Skeletal muscle cell (primary cell): ENCODE measurements at places on chromosomes 4 and X.
A peak's percentile ranks its signal among the peaks of the same experiment; 100 is the strongest.

DNA sequence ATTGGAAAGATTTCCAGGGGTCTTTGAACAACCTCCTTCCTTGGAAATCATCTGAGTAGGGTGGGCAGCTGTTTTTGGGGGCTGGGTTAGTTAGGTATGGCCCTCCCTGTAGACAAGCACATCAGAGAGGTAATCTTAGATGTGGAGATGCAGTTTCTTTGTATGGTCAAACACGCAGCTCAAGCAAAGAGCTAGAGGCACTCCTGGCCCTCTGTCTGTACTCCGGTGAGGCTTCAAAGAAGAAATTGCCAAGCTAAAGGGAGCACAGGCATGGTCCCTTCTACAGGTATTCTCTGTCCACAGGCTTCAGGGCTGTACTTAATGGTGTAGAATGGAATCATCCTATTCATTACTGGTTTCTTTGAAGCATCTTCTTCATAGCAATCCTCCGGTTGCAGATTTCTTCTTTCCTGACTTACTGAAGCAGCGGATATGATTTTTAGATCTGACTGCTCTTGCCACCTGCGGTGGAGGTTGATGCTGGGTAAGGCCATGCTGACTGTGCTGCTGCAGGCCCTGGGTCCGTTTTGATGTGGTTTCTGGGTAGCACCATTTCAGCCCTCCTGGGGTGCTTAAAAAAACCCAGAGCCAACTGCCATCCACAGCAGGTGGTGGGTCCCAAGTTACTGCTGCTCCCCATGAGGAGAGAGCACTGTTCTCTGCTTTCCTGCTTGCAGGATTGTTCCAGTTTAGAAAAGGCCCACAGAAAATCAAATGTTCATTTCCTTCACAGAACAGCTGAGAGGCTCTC lies 318.9 kb upstream of the GATB start:
- DNase-seq, result no peak

GRCh38 chr4:55727746-55728145 lies 91.6 kb upstream of the NMU start:
- no peak for DNase-seq

- no peak for DNase-seq
These were observed 304.1 kb upstream of the TECRL start for GRCh38 chr4:64713256-64713840.

DNA sequence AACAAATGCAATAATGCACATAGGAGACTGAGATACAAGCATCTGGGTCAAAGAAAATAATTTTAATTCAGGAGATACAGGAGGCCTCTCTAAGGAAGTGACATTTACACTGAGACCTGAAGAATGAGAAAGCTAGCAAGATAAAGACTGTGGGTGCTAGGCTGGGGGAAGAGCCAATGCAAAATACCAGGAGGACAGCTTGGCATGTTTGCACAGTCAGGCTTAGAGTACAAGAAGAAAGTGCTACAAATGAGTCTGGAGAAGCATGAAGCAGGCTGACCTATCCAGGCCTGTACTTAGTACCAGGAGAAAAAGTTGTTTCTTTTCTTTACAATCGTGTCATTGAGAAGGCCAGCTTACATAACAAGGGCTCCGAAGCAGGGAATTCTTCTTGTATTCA lies 56.9 kb downstream of the GABRB1 start:
- no peak for DNase-seq

- no peak for DNase-seq
These were observed 346.3 kb downstream of the TECRL start for GRCh38 chr4:64062991-64063390.

DNA sequence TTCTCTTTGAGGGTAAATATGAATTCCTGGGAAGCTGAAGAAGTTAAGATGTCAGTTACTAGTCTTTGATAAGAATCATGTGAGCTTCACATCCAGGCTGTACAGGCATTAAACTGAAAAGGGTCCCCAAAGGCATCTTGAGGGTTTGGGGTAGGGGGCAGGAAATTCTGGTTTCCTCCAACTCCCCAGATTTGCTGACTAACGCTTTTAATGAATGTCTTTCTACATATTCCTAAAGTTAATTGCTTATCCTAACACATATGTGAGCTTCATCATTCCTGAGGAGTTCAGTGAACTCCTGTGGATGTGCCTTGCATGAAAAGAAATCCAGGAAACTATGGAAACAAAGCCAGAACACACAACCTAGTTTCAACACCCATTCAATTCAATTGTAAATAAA lies 73.8 kb upstream of the GAB1 start:
- no peak for DNase-seq

GRCh38 chr4:184248216-184248615 lies 30.5 kb upstream of the ENPP6 start:
- no peak for DNase-seq

DNA sequence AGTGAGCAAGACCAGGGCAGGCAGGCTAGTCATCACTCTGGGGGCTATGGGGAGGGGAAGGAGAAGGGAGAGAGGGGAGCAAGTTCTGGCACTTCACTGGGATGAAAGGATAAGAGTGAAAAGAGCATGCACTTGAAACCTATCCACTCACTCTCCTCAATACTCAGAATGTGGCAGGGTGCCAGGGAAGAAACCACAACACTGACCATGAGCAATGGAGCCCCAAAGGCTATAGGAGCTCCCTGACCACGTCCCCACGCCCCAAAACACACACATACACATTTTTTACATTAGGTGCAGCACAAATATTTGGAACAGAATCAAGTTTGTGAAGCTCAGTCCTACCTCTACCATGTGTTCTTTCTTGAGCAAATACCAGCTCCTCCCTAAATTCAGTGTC lies 132.2 kb downstream of the IDS start:
- no peak for DNase-seq

- no peak for DNase-seq
These were observed 295.9 kb upstream of the TACR3 start for GRCh38 chr4:104015680-104016079.

GRCh38 chr4:7698584-7698983 lies 241.1 kb downstream of the AFAP1 start:
- DNase-seq, result no peak

DNA sequence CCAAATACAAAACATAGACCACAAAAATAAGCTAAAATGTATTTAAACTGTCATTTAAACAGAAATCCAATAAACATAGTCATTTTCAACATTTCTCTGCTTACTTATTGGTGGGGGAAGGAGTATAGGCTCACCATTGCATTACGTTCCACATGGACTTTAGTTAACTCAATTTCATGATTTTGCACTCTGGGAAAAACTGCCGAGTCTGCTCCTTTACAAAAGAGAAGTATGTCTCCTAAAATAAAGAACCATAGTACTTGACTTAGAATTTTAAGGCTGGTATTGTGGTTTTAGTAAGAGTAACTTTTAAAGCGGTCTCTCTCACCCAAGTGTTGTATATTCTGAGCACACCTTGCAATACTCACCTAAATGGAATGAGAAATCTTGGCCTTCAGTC lies 75.1 kb upstream of the MCF2 start:
- DNase-seq, result no peak

GRCh38 chr4:52081216-52081615 lies 30.1 kb downstream of the SPATA18 start:
- no peak for DNase-seq

- peak; percentile 17 for DNase-seq
These were observed 130.3 kb downstream of the ADGRA3 start for GRCh38 chr4:22385611-22386011.

DNA sequence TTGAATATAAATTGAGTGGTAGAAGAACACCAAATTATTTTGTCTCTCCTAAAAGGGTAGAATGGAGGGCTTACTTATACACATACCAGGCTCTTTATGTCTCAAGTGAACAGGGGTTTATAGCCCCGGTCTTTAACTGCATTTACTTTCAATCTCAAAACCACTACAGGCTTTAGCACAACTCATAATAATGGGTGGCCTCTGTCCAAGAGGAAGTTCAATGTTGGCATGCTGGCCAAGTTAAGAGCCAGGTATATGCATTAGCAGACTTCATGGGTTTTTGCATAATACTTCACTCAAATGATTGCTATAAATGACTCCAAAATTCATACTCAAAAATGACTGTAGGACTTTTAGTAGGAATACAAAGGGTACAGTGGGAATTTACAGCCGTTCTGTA lies 118.5 kb upstream of the OTUD4 start:
- DNase-seq, result no peak

GRCh38 chr4:7327341-7327885 lies 107.3 kb downstream of the PSAPL1 start:
- no peak for DNase-seq

GRCh38 chrX:71178908-71179307 lies 34.3 kb downstream of the NLGN3 start:
- DNase-seq, result no peak

- DNase-seq, result no peak
These were observed 280.8 kb upstream of the ZCCHC13 start for GRCh38 chrX:74023203-74023602.

DNA sequence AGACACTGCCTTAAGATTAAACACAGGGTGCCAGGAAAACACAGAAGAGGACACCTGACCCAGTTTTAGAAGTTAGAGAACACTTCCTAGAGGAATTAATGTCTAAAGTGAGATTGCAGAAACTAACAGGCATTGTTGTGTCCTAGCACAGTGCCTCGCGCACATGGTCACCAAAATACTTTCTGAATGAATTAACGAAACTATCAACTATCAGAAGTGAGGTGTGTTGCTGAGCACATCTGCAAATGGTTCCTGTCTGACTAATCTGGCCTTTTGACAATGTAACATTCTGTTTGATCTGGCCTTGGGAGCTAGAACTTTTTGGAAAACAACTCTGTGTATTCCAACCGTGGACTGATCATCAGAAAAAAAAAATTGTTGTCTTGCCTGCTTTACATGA lies 556.8 kb upstream of the LCORL start:
- no peak for DNase-seq

- peak; percentile 80 for DNase-seq
These were observed 159.3 kb downstream of the PALLD start for GRCh38 chr4:168656055-168656660.

DNA sequence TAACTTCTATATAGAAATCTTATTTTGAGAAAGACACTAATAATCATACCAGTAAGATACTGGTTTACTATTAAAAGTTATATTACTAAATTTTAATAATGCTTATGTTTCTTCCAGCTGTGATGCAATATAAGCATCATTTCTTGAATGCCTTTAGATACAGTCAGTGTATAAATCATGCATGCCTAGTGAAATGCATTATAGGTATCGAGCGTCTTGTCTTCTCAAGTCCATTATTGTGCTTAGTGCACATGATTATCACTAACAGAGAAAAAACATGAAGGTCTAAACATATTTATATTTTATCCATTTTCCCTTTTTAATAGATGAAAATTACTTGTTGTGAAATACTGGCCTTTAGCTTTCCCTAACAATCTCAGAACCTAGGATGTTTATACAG lies 1021.5 kb upstream of the AGA start:
- DNase-seq, result no peak

GRCh38 chrX:70336767-70337166 lies 46.9 kb downstream of the KIF4A start:
- no peak for DNase-seq

- peak; percentile 66 for DNase-seq
These were observed 599.3 kb downstream of the SPRY1 start for GRCh38 chr4:123995936-123996335.

DNA sequence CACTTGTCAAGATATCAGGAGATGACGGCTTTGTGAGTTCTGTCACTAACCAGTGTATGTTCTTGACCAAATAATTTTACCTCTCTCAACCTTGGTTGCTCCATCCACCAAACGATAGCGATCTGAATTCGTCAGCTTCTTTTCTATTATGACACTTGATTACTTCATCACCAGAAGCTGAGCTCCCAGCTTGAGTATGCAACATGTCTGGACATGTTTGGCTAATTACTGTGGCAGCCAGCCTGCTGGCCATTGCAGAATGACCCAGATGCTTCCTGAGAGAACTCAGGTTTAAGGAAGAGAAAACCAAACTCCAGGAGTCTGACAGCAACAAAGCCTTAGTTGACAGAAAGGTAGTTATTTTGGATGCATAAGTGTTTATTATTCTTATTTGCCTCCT lies 46.4 kb upstream of the PARM1 start:
- DNase-seq, result peak; percentile 48

DNA sequence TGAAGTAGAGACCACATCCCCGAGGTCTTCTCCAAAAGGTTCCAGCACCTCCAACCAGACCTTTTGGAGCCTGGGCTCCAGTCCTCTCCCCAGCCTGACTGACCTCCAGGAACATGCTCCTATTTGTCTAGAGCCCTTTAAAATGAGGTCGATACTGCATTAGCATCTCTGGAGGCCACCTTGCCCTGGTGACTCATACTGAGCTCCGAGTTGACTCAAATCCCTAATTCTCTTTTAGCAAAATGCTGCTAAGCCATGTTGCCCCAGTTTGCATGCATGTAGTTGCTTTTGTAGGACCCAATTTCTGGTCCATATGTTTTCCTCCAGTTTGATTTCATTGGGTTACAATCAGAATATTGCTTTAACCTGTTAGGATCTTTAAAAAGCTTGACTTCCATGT lies 43.5 kb upstream of the CITED1 start:
- no peak for DNase-seq

DNA sequence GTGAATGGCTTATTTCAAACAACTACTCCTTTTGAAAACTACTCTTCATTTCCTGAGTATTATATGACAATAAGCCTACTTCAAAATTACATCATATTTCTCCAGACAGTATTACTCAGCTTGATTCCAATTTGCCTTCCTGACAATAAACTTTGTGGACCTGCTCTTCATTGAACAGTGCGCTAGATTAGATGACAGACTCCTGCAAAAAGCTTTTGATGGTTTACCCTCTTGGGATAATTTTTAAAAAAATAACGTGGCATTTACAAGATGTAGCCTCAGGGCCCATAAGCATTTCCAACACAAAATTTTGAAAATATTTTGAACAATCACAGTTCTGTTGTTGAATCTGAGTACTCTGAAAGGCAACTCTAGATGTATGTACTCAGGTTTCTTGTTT lies 25.9 kb downstream of the MGAT4D start:
- no peak for DNase-seq

DNA sequence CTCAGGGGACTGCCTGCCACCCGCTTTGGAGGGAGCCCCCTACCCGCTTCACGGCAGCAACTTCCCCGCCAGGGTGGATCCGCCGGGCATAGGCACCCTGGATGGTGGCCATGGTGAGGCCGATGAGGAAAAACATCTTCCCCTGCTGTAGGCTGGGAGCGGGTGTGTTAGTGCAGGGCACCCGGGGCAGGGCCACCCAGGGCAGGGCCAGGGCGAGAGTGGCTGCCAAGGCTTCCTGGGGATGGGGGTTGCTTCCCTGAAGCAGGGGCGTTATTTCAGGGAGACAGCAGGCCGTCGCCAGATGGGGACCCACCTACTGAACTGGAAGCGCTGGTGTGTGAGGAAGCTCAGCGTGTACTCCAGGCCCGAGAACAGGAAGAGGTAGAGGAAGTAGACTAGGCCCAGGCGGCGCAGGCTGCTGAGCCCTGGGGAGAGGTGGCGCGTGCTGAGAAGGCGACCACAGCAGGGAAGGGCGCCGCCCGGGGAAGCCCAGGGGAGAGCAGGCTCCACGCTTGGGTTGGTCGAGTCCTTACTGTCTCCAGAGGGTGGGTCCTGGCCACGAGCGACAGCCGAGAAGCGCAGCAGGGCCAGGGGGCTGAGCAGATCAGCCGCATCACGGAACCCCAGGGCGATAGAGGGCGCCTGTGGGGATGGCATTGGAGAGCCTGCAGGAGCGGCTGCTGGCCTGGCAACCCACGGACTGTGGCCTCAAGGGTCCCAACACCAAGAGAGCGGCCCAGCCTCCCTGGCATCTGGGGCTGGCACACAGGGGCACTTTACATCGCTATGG lies 31.5 kb downstream of the NOP14 start:
- DNase-seq, result no peak
